ENCODE measurements at places on chromosomes 12 and 14.

DNA sequence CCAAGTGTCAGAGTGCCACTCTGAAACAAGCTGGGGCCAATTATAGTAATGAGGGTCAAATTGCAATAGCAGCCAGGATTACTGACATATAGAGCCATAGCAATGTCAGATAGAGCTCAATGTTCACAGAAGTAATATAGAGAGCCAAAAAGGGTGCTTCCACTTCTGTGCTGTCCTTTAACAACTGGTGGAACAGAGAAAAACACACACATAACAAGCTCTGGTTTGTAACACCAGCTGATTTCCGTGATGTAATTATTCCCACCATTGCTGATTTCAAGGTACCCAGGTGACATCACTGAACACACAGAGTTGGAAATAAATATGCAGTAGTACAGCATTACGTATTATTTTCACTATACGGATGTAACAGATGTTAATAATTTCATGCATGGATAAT, 3.0 kb upstream of the CLEC2B start:
- no peak for DNase-seq

GRCh38 chr12:85280165-85280983, at the start of gene ALX1:
TSS of gene ALX1 (plus strand) at chr12:85280220. CDS start at chr12:85280262, 42 bp downstream.
- peak; percentile 85 for DNase-seq

- no peak for DNase-seq
Measured at GRCh38 chr12:15152868-15153267, 68.3 kb downstream of the RERG start.

GRCh38 chr12:116544656-116545055, 14.5 kb upstream of the MAP1LC3B2 start:
- DNase-seq: no peak

GRCh38 chr14:63164108-63164683, 40.0 kb upstream of the RHOJ start:
- no peak for DNase-seq

DNA sequence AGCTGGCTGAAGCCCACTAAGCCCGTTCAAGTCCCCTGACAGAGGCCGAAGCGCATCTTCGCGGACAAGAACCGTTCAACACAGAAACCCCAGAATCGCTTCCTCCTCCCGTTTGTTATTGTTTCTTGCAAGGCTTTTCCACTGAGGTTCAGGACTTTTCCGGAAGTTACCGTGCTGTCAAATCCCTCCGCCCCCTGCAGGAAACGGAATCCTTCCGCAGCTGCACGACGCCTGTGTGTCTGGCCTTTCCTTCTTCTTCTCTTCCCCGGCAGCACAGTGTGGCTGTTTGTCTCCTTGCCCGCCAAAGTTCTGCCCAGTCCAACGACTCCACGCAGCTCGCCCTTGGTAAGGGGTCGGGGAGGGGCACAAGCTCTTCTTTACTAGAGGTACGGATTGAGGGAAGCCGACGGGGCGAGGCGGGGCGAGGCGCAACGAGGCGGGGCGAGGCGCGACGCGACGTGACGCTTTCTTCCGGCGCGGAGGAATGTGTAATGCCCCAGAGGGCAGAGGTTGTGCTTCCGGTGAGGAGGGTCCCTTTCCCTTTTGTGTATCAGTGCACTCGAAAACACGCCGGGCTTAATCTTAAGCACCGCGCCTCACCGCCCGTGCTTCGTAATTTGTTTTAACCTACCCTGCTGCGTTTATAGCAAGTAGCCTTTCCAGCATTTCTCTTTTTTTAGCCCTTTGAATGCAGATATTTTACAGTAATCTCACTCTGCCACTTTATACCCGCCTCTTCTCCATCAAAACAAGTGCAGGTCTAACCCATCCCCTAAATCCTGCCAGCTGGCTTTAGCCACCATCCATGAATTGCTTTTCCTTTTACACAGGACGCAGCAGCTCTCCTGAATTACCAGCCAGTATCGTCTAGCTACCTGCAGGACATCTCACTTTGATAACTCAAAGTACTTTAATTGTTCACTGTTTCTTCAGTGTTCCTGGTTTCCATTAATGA, at the start of gene KDM5A:
Gene KDM5A (minus strand): TSS at position 179 of the 955 bp plus-strand sequence. CDS start 229 bp downstream, outside the sequence.
- DNase-seq: peak; percentile 89

DNA sequence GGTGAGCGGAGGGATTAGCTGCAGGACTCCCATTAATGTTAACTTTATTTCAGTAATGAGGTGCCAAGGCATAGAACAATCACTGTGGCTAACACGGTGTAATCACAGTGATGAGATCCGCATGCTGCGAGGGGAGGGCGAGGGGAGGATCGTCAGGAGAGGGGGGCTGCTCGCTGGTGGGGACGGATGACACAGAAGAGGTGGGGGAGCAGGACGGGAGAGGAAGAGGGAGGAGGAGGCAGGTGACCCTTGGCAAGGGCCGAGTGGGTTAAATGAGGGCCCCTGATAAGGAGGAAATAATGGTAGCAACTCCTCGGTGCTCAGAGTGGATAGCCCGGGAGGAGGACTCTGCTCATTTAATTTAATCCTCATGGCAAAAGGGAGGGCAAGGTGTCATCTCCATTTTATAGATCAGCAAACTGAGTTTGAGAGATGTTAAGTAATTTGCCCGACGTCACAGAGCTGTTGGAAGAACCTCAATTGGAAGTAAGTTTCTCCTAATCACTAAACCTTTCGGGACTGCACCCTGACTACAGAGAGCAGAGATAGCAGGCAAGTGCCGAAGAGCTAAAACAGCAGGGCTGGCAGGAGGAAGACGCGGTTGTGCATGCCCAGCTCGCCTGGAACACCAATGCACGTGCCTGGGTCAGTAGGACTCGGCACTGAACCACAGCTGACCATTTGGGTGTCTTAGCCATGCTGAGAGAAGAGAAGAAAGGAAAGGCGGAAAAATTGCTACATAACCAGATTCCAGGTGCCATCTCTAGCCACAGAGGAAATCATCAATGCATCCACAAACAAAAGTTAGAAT, 43.0 kb downstream of the SPRING1 start:
- no peak for DNase-seq

DNA sequence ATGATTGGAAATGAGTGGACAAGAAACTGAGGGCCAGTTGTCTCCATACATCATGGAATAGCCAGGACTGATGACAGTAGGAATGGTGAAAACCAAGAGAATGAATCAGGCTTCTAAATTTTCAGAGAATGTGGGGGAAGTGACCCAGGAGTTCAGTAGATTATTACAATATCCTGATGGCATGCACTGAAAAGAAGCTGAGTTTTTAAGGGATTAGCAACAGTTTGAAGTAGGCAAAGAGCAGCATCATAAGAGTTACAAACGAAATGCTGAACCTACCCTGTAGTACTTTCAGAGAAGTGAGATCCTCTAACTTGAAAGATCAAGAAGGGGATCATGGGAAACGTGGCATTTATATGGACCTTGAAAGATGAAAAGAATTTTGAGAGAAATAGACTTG, 13.2 kb downstream of the SLC2A14 start:
- DNase-seq: no peak

DNA sequence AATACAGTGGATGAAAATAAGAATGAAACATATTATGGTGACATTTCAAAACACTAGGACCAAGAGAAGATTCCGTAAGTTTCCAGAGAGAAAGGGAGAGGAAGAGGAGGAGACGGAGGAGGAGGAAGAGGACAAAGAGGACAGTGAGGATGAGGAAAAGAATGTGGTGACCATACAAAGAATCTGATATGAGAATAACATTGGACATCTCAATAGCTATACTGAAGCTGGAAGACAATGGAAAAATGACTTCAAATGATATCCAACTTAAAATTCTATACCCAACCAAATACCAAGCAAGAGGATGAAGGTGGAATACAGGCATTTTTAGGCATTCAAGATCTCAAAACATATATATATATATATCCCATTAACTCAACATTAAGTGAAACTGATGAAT, 173.4 kb downstream of the PAWR start:
- DNase-seq: no peak

DNA sequence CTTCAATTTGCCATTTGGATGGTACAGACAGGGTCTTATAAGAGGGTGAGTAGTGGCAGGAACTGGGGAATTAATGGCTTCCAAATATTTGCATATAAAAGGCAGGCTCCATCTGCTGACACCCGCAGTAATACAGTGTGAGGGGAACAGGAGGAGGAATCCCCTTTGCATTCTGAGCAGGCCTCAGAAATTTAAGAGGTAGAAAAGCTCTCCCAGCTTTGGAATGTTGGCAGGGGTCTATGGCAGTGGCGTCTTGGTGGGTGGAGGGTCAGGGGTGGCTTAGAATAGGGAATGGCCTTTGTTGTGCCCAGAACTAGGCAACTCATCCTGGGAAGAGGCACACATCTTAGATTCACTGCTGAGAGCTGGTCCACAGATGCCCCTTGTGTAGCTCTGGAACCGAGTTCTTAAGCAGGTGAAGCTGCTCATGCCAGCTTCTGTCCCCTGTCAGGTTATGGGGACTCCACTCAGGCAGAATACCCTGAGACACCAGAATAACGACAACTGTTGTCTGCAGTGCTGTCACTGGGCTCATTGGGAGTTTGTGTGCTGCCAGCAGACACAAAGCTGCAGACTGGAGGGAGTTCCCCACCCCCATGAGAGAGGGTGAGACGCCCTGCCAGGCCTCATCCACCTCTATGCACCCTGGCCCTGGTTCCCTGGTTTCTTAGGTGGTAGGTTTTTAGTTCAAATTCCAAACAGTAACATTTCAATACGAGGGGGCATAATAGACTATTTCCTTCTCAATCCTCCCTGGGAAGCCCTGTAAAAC, 190.2 kb downstream of the MON2 start:
- DNase-seq: peak; percentile 32

DNA sequence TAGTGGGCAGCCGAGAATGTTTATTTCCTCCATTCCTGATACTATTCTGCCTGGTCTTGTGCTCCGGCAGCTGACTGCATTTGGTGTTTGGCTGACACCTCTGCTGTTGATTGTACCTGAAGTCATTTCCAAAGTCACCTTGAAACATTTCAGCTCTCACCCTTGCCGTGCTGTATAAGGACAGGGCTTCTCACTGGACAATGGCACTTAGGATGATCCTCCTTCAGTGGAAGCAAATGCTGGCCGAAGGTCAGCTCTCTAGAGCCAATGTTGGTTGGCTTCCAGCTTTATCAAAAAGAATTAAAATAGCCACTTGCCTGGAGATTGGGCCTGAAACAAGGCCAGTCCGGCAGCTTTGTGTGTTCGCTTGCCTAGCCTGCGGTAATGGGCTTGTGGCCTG, 44.0 kb downstream of the ACACB start:
- no peak for DNase-seq

GRCh38 chr14:58667900-58668299, 30.1 kb downstream of the DACT1 start:
- no peak for DNase-seq

DNA sequence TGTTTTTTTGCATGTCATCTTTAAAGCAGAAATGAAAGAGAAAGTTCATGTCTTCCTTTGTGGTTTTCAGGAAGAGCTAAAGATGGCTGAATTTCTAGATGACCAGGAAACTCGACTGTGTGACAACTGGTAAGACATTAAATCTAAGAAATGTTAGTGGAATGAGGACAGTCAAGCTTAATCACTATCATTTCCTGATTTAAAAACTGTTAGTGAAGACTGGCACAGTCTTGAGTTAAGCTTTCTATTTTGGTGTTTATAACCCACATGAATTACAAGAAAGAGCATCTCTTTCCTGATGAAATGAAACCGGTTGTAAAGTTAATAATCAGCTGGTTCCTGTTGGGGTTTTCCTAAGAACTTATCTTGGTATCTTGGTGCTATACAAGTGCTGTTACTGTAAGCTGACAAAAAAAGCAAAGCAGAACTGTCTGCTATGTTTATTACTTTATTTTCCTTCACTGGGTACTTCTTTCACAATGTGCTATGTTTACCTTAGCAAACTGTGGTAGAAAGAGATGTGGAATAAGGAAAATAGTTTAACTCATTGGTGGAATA, 5.2 kb downstream of the TRAFD1 start:
- DNase-seq: no peak

DNA sequence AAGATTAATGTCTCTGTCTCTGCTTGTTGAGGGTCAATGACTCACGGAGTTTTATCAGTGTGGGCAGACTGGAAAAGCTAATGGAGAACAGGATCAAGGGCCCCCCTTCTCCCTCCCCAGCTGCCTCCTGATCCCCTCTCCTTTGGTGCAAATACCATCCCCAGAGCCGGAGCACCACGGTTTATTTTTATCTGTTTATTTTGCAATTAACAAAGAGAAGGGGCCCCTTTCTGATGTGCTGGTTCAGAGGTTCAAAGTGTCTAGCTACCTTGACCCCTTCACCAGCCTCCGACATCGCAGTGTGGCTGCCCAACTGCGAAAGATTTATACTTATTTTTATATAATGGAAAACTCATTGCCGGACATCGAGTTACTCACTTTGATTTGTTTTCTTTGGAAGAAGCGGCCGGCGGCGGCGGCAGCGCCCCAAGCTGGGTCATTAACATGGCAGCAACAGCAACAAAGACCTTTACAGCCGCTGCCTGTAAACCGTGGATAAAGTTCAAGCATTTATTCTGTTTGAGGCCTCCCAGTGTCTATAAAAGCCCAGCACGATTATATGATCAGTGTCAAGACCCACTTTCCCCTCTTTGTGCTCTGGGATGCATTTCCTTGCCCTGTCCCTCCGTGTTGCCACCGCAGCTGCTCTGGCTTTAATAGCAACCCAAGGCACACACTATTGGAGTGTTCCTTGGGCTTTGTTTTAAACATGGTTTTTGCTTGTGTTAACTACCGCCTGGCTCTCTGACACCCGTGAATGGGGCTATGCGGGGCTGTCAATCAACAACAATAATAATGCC, 47.4 kb upstream of the PARP11 start:
- no peak for DNase-seq

- DNase-seq: no peak
Measured at GRCh38 chr12:93803424-93803807, 126.2 kb downstream of the CRADD start.

GRCh38 chr12:121468499-121468801, 68.5 kb downstream of the RNF34 start:
- no peak for DNase-seq

GRCh38 chr12:22329621-22330020, 4.9 kb downstream of the ST8SIA1 start:
- DNase-seq: no peak

DNA sequence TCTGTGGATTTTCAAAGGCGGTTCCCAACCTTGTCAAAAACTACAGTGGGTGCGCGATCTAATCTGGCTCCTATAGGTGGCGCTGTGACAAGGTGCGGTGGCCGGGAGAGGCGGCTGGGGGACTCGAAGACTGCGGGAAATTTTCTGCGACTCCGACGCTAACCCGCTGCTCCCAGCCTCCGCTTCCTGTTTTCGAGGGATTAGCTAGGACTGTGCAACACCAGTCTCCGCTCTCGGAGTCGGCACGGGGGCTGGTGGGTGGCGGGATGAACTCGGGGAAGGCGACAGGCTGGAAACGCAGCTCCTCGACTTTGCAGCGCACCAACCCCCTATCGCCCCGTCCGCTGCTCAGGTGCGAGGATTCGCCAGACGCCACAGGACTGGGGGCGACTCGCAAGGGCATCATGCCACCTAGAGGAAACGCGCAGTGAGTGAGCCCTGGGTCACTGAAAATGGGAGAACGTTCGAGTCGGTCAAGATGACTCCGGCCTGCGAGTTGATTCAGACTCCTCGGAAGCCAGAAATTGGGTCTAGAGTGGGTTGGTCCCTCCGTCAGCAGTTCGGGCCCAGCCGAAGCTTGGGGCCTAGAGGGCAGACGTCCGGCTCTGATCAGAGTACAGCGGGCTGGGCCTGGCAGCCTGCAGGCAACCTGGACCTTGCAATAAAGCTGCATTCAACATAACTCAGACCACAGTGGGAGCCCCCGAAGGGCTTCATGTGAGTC, 5.5 kb upstream of the PAX9 start:
- no peak for DNase-seq
